ENCODE measurements at places on chromosomes 12 and 14. TPM values are rescaled to one million over a fixed set of nuclear protein-coding genes. Genes with fewer than 3 reads are reported as not detected.

The SOX5 gene
- not detected for total RNA-seq

The SLC39A5 gene
- not detected for total RNA-seq

The FAM216A gene
- 11.5 TPM for total RNA-seq

The SERPINA10 gene
- not detected for total RNA-seq

The GLIPR1L2 gene
- 1.6 TPM for total RNA-seq

The AQP6 gene
- total RNA-seq: not detected

The NUAK1 gene
- total RNA-seq: 29.6 TPM

The KLRC3 gene
- total RNA-seq: not detected

The ASCL1 gene
- total RNA-seq: not detected

The CIDEB gene
- total RNA-seq: 0.51 TPM

The CIROP gene
- not detected for total RNA-seq

The VRTN gene
- not detected for total RNA-seq

Measured in GM23248 (cell line).